Hindlimb muscle (tissue), 1 donor: ENCODE measurements at places on chromosomes 2 and 18. TPM values are rescaled to one million over a fixed set of nuclear protein-coding genes. Genes with fewer than 3 reads are reported as not detected.

Gene UGT1A8
- not detected for polyA plus RNA-seq

Gene FBXO36
- polyA plus RNA-seq = 2.1 TPM

Gene TYMS
- polyA plus RNA-seq = 45.0 TPM

Gene LYG2
- 0.25 TPM for polyA plus RNA-seq

Gene TRPM8
- polyA plus RNA-seq = 0.17 TPM

Gene TTR
- not detected for polyA plus RNA-seq

Gene CCT7
- polyA plus RNA-seq = 174 TPM

Gene CLIP4
- 16.6 TPM for polyA plus RNA-seq

Gene NYAP2
- 0.59 TPM for polyA plus RNA-seq

Gene TANC1
- 29.3 TPM for polyA plus RNA-seq

Gene FRZB
- 40.4 TPM for polyA plus RNA-seq

Gene C2orf15
- polyA plus RNA-seq = 0.56 TPM

Gene CASP10
- polyA plus RNA-seq = 7.0 TPM

Gene ZNF24
- polyA plus RNA-seq = 28.1 TPM

Gene ZC3H15
- polyA plus RNA-seq = 63.6 TPM

Gene OXER1
- polyA plus RNA-seq = 7.0 TPM

Gene SETBP1
- polyA plus RNA-seq = 19.5 TPM

Gene SERPINB13
- 0.43 TPM for polyA plus RNA-seq

Gene MEX3C
- 23.0 TPM for polyA plus RNA-seq

Gene ACKR3
- polyA plus RNA-seq = 22.4 TPM

Gene SERPINB12
- polyA plus RNA-seq = 1.3 TPM

Gene PAIP2B
- polyA plus RNA-seq = 3.5 TPM

Gene SERPINB11
- polyA plus RNA-seq = not detected

Gene NTSR2
- not detected for polyA plus RNA-seq

Gene IL36A
- polyA plus RNA-seq = not detected

Gene TPO
- 0.25 TPM for polyA plus RNA-seq

Gene RETREG2
- 42.0 TPM for polyA plus RNA-seq

Gene GAD1
- polyA plus RNA-seq = 0.57 TPM

Gene NDC80
- 8.9 TPM for polyA plus RNA-seq

Gene VAMP8
- 12.5 TPM for polyA plus RNA-seq

Gene ASXL3
- polyA plus RNA-seq = 4.7 TPM
